ENCODE measurements at places on chromosomes 5 and 9. TPM values are rescaled to one million over a fixed set of nuclear protein-coding genes. Genes with fewer than 3 reads are reported as not detected.

ABL1 gene
- 42.4 TPM for total RNA-seq

DNA sequence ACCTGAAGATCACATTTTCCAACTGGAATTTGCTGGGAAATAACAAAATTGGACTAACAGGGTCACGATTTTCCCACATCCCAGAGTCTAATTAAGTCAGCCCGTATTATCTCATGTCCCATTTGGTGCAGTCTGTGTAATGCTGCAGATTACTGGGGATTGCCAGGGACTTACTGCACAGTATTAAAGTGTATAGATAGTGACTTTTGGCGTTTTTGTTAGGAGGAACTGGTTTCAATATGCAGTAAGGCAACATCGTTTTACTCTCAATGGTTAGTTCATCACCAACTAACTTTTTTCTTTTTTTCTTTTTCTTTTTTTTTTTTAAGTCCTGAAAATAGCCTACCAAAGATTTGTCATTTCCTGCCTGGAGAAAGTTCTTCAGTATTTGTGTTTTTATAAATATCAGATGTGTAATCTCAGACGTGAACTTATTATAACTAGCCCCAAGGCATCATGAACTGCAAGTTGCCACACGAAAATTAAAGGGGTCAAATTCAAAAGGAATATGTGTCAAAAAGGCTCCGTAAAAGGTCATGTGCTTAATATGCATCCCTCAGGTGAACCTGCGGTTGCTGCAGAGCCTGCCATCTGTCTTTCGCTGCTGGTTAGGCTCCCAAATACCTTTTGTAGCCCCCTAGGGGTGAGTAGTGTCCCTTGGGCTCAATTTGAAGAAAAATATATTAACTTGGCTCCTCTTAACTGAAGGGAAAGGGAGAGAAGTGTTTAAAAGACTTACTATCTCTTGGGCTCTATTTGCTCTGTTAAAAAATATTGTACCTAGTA, 176.7 kb upstream of the ADAMTSL1 start:
- no peak for DNase-seq

ARID3C gene
- not detected for total RNA-seq

FBLL1 gene
- 0.30 TPM for total RNA-seq

SPAAR gene
- not detected for total RNA-seq

ZNF462 gene
- 36.1 TPM for total RNA-seq

NSG2 gene
- not detected for total RNA-seq

DNA sequence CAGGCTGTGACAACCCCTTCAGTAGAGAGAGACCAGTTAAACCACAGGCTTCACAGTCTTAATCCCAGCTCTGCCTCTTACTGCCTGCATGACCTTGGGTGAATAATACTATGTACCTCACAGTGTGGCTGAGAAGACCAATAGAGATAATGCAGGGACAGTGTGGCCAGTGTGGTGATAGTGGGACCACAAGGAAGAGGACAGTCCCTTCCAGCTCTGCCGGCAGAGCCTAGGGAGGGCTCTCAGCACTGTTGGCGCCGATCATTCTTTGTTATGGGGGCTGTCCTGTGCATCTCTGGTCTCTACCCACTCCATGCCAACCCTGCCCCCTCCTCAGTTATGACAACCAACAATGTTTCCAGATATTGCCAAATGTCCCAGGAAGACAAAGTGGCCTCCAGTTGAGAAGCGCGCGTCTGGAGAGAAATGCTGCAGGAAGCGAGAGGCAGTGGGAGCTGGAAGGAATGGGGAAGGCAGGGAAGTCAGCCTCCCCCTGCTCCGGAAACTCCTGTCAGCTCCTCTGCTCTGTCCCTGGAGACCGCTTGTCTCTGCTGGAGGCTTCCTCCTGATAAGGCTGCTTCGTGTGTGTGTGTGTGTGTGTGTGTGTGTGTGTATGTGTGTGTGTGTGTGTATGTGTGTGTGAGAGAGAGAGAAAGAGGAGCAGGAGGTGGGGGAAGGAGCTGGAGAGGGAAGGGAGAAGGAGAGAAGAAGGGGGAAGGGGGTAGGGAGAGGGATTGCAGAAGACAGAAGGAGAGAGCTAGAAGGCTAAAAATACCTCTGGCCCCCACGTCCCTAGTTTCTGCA, 31.8 kb upstream of the FABP6 start:
- DNase-seq: no peak

IFNA17 gene
- total RNA-seq: not detected

DNA sequence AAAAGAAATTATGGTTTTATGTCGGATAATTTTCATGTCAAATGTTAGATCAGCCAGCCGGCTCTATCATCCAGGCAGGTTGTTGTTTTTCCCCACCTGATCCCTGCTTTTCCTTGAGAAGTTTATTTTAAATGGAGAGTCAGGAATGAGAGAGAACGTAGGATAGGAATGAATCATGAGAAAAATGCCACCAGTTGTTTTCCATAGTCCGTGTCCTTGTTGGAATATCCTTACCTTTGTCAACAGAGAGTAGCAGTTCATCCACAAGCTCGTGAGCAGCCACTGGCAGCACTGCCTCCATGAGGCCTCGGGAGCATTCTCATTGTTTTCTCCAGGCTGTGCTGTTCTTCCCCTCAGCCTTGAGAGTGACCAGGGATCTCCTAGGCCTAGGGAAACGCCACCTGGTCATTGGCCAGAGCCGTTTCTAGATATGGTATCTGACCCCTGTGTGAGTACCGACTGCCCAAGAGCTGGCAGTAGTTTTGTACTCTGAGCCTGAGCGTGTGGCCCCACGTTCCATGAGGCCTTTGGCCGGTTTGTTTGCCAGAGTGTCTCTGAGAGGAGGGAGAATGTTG, 293.3 kb downstream of the FANCC start:
- peak; percentile 79 for DNase-seq

DNA sequence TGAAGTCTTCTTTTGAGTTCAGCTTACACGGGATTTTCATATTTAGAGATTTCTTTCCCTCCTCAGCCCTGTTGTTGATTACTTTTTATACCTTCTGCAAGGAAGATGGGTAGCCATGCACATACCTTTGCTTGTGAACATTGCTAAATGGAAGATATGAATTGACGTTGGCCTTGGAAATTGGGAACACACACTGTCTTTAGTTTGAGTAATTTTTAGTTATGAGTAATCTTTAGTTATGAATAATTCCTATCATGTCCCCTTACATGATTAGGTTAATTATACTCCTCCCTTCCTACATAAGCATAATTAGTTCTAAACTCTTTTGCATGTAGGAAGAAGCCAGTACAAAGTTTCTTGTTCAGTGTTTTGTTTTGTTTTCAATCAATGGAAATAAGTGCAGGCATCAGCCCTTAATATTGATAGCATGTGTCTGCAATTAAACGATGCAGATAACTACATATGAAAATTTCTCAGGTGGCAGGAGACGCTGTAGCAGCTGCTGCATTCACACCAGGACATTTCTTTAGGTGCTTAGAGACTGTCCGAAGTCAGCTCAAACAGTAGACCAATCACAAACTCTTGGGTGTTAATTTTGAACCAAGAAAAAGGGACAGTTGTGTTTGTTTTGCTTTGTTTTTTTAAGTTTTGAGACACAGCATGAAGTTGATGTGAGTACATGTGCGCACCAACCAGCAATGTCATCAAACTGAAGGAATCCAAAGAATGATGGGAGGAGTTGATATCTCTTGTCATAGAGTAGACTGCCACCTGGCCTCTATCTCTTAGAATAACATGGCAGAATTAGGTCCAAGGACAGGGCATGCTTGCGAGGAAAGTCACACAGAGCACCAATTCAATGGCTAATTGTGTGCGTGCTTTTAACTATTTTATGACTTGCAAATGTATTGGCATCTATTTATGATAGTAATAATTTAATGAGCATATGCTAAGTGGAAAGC, 51.4 kb downstream of the SMARCA2 start:
- peak; percentile 69 for DNase-seq

DNA sequence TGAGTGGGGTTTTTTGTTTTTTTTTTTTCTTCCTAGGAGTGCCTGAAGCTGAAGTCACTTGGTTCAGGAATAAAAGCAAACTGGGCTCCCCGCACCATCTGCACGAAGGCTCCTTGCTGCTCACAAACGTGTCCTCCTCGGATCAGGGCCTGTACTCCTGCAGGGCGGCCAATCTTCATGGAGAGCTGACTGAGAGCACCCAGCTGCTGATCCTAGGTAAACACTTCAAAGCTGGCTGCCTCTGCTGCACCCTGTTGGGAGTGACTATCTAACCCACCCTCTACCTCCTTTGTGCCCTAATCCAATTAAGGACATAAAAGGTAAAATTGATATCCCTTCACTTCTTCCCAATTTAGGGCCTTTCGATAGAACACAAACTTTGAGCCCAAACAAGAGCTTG, 206.8 kb downstream of the SAXO1 start:
- DNase-seq: no peak
